ENCODE measurements at places on chromosomes 11 and 22. TPM values are rescaled to one million over a fixed set of nuclear protein-coding genes. Genes with fewer than 3 reads are reported as not detected.
A peak's percentile ranks its signal among the peaks of the same experiment; 100 is the strongest.

DNA sequence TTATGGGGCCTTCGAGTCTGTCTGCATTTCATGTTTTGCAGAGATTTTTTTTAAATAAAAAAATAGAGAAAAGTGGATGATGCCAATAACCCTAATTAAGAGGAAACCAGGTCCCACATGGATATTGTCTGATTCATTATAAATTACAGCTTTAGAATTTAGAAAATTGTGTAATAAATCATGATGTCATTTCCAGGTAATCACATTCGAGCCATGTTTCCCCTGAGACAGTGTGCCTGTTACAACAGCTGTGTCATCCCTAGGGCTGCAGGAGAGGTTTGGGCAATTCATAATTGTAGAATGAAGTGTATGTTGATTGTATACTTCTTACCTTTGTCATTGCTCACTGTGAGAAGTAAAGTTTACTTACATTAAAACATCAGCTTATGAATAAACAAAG is 38.3 kb downstream of the NCAM1 start:
- no peak for DNase-seq

DNA sequence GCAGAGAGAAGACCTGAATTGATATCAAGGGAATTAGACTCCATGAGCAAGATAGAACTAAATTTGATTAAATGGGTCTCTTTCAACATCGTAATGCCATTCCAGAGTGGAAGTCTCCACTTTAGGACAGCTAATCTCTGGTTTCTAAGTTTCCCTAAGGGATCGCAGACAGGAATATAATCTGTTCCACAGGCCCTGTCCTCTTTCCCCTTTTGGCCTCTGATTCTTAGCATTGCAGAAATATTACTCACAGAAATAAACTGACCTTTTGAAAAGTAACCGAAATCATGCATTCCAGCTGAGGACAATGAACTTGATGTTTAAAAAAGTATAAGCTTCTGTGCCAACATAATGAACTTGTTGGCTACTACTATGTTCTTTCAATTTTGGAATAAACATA is 227.8 kb downstream of the ETS1 start:
- DNase-seq = peak; percentile 45

DNA sequence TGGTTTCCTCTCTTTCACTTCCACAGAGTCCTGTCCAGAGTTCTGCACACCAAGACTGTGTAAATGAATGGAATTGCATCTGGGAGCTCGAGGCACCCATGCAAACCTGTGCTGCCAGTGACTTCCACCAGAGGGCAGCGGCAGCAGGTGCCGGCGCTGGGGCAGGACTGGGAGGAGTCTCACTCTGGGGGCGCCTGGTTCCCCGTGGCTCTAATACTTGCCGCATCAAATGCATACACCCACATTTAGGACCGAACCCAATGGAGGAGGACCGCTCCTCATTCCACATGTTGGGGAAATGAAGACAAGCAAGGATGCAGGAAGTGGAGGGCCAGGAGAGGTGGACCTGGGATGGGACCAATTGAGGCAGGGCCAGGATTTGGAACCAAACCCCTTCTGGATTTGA is 1.1 kb upstream of the CD6 start:
- DNase-seq = peak; percentile 29

DNA sequence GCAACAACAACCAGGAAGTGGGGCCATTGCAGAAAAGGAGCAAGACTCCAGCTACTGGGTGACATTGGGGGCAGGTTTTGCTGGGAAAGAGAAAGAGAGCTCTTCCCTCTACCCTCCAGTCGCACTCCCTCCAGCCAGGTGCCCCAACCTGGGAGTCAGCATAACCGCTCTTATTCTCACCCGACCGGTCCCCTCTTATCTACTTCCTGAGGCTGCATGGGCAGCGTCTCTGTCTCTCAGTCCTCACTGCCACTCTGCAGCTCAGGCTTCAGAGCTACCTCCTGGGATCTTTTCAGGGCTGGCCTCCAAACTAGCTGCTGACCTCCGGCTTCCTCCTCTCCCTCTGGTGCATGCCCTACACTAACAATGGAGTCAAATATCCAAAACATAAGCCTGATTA is 5.1 kb downstream of the ZNF70 start:
- no peak for DNase-seq

DNA sequence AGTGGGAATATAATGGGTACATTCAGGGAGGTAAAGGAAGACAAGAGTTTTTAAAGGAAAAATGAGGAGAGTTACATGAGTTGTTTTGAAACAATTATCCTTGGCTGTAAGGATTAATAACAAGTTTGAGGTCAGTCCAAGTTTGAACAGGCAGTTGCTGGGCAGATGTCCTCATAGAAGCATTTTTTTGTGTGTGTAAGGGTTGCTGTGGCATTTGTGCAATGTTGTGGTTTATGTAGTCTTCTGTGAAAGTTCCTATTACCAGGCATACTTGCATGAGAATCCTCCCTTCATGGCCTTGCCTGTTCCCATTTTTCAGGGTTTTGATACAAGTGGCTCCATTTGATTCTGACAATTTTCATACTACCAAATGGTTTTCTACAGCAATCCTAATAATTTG is 400.2 kb downstream of the KCNA4 start:
- DNase-seq = no peak

DNA sequence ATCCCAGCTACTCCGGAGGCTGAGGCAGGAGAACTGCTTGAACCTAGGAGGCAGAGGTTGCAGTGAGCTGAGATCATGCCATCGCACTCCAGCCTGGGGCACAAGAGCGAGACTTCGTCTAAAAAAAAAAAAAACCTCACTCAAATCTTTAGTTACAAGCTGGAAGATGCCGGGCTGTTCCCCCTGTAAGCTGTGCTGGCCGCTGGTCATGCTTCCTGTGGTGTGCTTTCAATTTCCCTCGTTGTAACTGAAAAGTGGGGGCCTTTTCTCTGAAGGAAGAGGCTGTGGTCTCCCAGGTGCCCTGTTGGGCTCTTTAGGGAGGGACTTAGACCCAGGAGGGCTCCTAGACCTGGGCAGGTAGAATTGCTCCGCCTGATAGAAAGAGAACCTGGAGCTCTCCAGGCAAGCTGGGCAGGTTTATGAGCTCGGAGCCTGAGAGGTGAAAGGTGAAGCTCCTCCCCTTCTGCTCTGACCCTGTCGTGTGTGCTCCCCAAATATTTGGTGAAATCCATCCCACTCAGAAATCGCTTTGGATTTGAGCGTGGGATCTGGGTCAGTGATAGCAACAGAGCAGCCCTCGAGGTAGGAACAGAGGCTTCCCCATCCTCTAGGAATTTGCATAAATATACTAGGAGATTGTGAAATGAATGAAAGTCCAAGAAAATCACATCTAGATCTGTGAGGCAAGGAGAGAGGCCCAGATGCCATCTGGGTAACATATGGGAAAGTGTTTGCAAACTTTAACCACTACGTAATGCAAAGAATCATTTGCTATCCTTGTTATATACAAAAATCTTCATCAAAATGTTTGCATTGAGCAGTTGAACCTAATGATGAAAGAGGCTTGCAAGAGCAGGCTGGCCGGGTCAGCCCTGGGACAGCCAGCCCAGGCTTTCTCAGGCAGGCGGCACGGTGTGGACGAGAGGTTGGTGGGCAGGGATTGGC is 154.3 kb downstream of the FBXO7 start:
- peak; percentile 97 for DNase-seq

GRCh38 chr11:1650034-1650917 is 20.7 kb downstream of the KRTAP5-5 start:
- no peak for DNase-seq

- peak; percentile 4 for DNase-seq
Measured at GRCh38 chr11:68584097-68584496, 100.2 kb upstream of the GAL start.

- peak; percentile 2 for DNase-seq
Measured at GRCh38 chr11:6817694-6818093, 18.2 kb upstream of the OR6A2 start.

DNA sequence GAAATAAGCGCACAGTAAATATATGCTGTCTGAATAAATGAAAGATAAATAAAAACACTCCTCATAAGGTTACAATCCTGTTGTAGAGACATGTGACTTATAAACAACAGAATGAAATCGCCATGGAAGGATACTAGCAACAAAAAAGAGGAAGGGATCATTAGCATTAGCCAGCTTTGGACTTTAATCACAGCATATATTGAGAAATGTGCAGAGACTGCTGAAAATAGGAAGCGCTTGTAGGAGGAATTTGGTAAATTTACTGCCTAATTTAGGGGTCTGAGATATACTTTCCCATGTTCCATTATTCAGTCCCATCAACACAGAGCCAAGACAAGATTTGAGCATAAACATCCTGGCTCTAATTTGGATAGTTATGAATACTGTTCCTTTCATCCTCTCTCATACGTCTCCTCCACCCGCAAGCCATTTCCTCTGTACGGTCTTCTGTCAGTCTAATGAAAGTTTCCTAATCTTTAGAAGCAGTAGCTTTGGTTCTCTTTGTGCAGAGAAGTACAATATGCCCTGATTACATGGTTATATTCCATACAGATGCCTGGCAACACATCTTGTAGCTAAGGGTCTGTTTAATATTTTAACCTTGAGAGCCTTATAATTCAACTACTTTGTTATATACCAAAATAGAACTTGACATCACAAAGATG is 37.1 kb upstream of the AKIP1 start:
- DNase-seq = no peak

GRCh38 chr11:119720311-119720913 is 8.6 kb downstream of the NECTIN1 start:
- no peak for DNase-seq

GRCh38 chr11:115498354-115498753 is 5.9 kb downstream of the CADM1 start:
- no peak for DNase-seq

DNA sequence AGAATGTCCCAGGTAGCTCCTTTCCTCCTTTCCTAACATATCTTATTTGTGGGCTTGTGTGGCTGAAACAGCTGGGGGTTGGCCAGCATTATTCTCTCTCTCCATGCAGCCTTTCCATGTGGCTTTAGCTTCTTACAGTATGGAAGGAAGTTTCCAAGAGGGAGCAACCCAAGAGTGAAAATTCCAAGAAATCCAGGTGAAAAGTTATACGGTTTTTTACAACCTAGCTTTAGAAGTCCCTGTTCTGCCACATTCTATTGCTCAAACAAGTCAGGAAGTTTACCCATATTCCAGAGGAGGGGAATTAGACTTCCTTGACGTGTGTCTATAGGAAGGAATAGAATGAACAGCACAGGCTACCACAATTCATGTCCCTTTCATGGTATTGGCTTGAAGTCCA is 10.0 kb upstream of the SWAP70 start:
- no peak for DNase-seq

DNA sequence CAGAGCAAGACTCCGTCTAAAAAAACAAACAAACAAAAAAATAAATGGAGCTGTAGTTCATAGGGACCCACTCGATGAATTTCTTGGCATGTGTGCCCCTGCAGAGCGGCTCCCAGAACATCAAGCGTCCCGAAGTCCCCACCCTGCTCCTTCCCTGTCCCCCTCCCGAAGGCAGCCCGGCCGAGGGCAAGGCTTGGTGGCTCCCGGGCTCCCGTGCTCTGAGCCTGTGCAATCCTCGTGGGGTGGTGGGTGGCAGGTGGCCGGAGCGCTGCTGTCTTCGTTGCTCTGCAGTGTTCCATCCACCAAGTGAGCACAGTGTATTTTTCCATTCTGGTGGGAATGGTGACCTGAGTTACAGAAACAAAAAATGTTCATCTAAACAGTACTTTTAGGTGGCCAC is 33.5 kb upstream of the GAL start:
- DNase-seq = no peak

- DNase-seq = no peak
Measured at GRCh38 chr22:42434748-42435425, 2.7 kb upstream of the NFAM1 start.

DNA sequence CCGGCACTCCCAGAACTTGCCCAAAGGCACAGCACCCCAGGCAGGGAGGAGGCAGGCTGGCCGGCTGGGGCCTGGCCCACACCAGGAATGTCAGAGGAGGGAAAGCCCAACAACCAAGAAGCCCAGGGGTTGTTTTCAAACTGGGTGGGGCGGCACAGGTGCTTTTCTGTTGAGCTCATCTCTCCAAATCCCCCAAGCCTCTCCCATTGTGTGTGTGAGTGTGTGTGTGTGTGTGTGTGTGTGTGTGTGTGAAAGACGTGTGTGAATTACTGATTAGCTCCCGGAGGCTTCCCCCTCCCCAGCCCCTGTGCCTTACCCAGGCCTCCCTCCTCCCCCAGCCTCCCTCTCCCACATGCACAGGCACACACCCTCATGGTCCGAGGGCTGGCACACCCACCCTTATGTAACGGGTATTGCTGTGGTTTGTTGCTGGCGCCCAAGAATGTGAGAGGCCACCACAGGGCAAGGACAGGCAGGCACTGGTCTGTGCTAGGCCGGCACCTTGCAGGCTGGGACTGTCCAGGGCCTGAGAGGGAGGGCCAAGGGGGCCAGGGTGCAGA is 15.9 kb downstream of the TRIM29 start:
- no peak for DNase-seq

DNA sequence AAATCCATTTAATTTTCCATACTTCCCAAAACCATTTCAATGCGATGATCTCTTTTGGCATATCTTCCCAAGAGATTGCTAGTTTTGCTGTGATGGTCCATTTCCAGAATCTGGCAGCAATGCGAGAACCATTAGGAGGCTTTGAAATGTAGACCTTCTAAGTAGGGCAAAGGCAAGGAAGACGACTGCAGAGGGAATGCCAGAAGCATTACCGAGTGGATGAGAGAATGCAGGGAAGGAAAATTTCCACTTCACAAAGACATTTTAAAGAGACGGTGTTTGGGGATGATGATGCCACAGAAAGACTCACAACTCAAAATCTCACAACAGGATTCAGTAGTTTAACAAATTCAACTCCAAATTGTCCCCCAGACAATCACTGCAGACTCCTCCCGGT is 471 bp upstream of the CEP126 start:
- DNase-seq = peak; percentile 49

GRCh38 chr22:29128891-29129807 is 56.3 kb downstream of the KREMEN1 start:
- DNase-seq = peak; percentile 62

- no peak for DNase-seq
Measured at GRCh38 chr11:36229091-36229705, 60.0 kb downstream of the COMMD9 start.

- DNase-seq = no peak
Measured at GRCh38 chr11:45166604-45166897, 20.1 kb downstream of the PRDM11 start.

GRCh38 chr11:130650456-130651030 is 202.1 kb downstream of the ADAMTS15 start:
- peak; percentile 59 for DNase-seq

GRCh38 chr22:35330258-35330861 is 30.7 kb downstream of the TOM1 start:
- peak; percentile 86 for DNase-seq

- DNase-seq = no peak
Measured at GRCh38 chr11:64333556-64333955, 6.4 kb upstream of the CCDC88B start.

GRCh38 chr11:126190792-126191191 is 20.7 kb downstream of the RPUSD4 start:
- DNase-seq = no peak

TTC28 gene
- 13.3 TPM for total RNA-seq

OR52N2 gene
- total RNA-seq = not detected

PANX3 gene
- not detected for total RNA-seq

ARRB1 gene
- total RNA-seq = 13.1 TPM

PLA2G3 gene
- total RNA-seq = under 0.01 TPM

TREH gene
- not detected for total RNA-seq

OR52I1 gene
- total RNA-seq = not detected

OR4C16 gene
- not detected for total RNA-seq

RAPSN gene
- total RNA-seq = not detected

A4GALT gene
- 1.6 TPM for total RNA-seq

Data from IMR-90 (cell line).